Stimulated activated CD4-positive, alpha-beta T cell treated with anti-CD3 and anti-CD28 coated beads, Interleukin-1b, Interleukin-23, amount 100 ng/mL, for 1 hour (primary cell): ENCODE measurements at places on chromosomes 3 and 15.

DNA sequence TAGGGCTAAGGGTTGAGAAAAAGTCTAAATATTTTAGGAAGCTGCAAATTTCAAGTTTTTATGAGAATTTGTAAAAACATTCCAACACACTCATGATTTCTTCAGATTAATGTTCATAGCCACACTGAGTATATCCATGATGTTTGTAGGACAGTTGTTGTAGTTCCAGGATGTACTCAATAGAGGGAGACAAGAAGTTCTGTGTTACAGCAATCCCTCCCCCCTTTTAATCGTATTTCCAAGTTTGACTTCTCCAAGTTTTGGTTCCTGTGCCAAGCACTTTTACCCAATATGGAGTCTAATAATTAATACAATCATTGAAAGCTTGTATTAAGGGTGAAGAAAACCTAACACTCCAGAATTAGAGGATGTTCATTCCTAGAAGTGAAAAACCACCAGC lies 143.4 kb downstream of the FEZF2 start:
- no peak for DNase-seq

- DNase-seq = no peak
Measured at GRCh38 chr15:100124361-100124760, 217.4 kb downstream of the ADAMTS17 start.

DNA sequence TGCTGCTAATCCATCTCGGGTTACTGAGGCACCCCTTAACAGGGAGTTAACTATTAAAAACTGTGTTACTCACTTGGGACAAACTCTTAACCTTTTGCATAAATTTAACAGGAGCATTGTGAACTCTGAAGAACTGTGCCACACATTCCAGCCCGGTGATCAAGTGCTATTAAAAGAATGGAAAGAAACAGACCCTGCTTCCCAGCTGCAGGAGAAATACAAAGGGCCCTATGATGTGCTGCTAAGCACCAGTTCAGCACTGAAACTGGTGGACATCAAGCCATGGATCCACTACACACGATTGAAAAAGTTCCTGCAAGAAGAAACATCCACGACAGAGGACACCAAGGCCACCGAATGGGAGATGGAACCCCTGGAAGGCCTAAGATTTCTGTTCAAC lies 114.7 kb upstream of the PLCL2 start:
- DNase-seq = no peak

DNA sequence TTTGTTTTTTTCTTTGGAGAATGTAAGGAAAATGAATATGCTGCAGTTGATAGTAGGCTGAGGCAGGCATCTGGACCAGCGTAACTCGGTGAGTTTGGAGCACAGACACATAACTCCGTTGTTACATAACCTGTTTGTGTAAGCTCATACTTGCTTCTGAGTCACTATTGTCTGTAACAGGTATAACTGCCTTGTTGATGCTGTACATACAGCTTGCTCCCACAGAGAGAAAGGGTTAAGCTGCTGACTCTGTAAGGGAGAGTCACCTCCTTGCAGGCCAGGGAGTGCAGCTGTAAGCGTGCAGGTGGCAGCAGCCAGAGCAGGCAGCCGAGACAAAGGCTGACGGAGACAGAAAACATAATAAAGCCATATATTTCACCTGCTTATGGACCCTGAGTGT lies 20.4 kb downstream of the RETNLB start:
- DNase-seq = no peak

DNA sequence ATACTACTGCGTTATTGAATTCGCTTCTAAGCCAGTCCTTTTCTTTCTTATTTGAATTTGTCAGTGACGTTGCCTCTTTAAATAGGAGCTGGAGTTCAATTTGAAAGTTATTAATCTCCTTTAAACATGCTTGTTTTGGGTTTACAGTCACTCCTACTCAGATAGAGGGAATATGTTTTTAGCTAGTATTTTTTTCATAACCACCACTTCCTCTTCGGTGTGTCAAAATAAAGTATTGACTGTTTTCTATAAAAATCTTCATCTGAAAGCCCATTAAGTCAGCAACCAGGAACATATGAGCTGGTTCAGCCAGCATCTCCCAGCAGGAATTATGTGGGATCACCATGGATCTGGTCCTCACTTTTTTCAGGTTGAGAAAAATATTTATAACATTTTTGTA lies 772.9 kb downstream of the DIPK2A start:
- DNase-seq = no peak

DNA sequence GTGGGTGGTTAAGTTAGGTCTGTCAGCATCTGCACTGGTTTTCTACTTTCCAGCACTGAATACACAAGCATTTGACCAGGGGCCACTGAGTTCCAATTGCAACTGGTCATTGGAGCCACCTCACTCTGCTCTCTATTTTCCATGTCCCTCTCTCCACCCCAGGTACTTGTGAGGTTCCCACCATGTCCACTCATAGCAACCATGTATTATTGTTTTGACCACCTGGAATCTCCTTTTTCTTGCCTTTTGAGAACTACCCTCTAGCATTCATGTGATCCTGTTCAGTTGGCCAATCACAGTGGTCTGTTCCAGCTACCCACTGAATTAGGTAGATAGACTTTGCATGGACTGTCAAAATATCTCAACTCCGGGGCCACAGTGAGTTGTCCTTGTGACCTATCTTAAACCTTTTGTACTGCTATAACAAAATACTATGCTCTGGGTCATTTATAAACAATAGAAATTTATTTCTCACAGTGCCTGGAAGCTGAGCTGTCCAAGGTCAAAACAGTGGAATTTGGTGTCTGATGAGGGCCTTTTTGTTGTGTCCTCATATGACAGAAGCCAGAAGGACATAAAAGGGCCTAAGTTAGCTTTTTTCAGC lies 20.2 kb upstream of the TM4SF18 start:
- DNase-seq = no peak

DNA sequence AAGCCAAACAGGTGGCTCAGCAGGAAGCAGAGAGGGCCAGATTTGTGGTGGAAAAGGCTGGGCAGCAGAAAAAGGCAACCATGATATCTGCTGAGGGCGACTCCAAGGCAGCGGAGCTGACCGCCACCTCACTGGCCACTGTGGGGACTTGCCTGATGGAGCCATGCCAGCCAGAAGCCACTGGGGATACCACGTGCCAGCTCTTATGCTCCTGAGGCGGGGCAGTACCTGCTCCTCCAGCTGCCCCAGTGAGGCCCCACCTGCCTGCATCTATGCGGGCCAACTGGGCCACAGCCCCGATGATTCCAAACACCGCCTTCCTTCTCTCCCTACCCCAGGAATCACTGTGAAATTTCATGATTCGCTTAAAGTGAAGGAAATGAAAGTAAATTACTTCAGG lies 22.9 kb upstream of the ARIH1 start:
- DNase-seq = no peak

DNA sequence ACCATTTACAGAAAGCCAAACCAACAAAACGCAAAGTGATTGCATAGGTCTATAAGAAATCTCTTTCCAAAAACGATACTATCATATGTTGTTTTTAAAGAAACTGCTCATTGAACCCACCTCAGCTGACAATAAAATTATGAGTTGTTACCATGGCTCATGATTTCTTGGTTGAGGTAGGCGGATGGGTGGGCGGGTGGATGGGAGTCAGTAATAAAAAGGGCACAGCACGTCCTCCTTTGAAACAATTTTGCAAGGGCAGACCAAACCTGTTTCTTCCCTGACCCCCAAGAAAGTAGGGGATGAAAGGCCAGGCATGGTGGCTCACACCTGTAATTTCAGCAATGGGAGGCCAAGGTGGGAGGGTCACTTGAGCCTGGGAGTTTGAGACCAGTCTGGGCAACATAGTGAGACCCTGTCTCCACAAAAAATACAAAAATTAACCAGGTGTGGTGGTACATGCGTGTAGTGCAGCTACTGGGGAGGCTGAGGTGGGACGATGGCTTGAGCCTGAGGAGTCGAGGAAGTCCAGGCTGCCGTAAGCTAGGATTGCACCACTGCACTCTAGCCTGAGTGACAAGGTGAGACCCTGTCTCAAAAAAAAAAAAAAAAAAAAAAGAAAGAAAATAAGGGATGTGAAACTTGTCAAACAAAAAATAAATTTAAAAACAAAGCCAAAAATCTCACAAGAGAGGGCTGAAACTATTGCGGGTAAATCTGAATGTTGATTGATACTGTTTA lies 2.1 kb downstream of the ABHD10 start:
- DNase-seq = peak; percentile 34

DNA sequence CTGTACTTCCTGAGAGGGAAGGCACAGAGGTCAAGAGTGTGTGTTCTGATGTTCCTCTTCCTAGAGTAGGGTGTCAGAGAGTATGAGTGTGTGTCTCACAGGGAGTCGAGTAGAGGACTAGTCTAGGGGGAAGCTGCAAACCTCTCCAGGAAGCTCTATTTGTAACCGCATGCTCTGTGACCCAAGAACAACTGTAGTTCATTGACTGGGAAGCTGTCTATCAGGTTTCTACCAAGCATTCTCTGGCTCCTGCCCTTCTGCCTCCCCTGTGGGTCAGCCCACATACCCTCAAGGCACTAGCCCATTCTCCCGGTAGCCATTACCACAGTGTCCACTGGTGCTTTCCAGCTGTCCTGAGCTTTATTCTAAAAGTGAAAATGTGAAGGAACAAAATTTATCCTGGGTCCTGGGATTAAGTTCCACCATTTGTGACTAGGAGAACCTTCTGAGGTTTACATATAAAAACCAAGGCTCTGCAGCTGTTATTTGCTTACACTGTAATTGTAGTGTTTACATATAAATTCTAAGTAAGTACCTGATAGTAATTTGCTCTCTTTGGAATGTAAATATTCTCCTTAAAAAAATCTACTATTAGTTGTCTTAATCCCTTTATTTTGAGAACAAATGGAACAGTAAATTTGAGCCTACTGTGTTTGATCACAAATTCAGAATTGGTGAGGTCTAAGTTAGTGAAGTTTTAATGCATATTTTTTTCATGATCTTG lies 40.7 kb downstream of the MYRIP start:
- no peak for DNase-seq

- DNase-seq = no peak
Measured at GRCh38 chr3:101642441-101642840, 34.5 kb downstream of the ZBTB11 start.
